HFFc6 (cell line): ENCODE measurements at places on chromosomes 7 and 10. TPM values are rescaled to one million over a fixed set of nuclear protein-coding genes. Genes with fewer than 3 reads are reported as not detected.

The GALNT17 gene
- total RNA-seq, result not detected in 3 replicates

The VWA2 gene
- not detected in 3 replicates for total RNA-seq

The SEM1 gene
- 29.6 to 42.2 TPM (median 36.5 TPM) in 3 replicates for total RNA-seq

The C10orf143 gene
- 2.1 to 2.4 TPM (median 2.4 TPM) in 3 replicates for total RNA-seq

The AGBL3 gene
- total RNA-seq, result 0.76 to 1.2 TPM (median 0.99 TPM) in 3 replicates

GRCh38 chr7:88321694-88322093 lies 15.0 kb upstream of the STEAP4 start:
- no peak for DNase-seq
- no peaks in the 10 kb centered on the region for H3K36me3 ChIP-seq
- no peaks in the 10 kb centered on the region; the same call in 1 of the 2 replicates for H3K27me3 ChIP-seq
- no peaks in the 10 kb centered on the region for H3K4me1 ChIP-seq
- no peak overlapping the region for H3K4me3 ChIP-seq

DNA sequence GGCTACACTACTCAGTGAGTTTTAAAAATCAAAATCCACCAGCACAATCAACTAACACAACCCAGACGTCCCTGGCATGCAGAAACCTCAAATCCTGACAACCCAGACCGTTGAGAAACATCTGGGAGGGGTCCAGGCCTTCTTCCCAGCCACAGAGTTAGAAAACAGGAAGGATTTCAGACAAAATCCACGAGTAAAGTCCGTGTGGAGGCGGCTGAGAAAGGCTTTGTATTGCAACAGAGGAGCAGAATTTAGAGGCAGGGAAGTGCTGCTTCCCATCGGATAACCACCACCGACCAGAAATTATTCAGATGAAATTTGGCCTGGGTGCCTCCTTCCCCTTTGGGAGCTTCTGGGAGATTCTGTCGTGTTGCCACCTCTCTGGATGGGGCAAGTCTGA lies 61.5 kb downstream of the TNS3 start:
- H3K4me1 ChIP-seq, result peaks cover 37% of the 10 kb centered on the region
- H3K27me3 ChIP-seq, result peaks cover 3% of the 10 kb centered on the region
- H3K36me3 ChIP-seq, result peaks cover 16% of the 10 kb centered on the region; the same call in 1 of the 2 replicates
- H3K4me3 ChIP-seq, result peak overlapping the region; percentile 49
- peak overlapping the region; percentile 71 for H3K27ac ChIP-seq

DNA sequence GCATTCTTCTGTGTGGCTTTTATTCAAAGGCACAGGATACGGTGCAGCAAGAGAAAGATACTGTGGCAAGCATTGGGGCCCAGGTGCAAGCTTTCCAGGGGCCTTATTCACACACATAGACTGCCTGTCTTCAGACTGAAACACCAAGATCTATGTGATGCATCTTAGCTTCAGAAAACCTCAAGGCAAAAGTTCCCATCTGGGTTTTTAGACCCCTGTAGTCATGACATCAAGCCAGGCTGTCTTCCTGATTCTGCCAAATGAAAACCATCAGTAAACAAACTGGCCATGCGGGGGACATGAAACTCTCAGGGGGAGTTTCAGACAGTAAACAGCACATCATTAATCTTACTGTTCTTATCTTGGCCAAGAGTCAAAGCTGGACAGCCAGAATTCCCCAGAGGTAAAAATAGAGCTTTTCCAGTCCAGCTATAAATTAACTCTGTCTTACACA lies 9.8 kb downstream of the AGBL3 start:
- DNase-seq, result no peak
- peaks cover 8% of the 10 kb centered on the region for H3K27me3 ChIP-seq
- H3K27ac ChIP-seq, result no peak overlapping the region
- peaks cover 17% of the 10 kb centered on the region for H3K4me1 ChIP-seq
- H3K36me3 ChIP-seq, result peaks cover 11% of the 10 kb centered on the region

DNA sequence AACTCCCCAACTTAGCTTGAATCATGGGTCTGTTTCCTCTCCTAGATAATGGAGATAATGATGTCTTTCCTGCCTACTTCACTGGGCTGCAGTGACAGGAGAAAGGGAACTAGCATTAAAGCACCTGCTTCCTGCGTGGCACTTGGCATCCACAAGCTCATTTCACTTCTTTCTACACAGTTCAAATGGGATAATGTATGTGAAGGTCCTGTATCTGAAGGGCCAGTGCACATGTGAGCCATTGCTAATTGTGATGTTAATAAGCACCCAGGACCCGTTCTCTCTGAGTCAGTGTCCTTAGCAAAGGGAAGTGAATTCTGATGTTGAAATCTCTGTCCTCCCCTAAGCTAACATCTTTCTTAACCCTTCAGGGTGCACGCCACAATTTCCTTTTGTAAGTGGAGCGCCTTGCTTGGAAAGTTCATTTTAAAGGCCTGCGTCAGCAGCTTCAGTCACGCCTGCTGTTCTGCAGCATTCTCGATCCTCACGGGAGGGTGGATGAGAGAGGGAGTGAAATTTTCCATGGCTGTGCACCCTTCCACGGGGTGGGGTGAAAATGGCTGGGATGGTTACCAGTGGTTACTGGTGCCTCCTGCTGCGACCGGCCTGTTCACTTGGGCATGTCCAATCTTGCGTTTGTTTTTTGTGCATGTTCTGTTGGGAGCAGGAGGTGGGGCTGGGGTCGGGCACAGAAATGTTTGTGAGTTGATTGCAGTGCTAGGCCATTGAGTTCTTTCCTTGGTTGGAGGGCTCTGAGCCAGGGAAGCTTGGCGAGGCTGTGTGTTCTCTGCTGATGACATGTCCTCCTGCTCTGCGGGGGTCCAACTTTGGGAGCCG lies 59.2 kb downstream of the HK1 start:
- DNase-seq, result peak; percentile 93
- peaks cover 88% of the 10 kb centered on the region for H3K4me1 ChIP-seq
- H3K27me3 ChIP-seq, result no peaks in the 10 kb centered on the region
- peak overlapping the region; percentile 85 for H3K27ac ChIP-seq
- peaks cover 20% of the 10 kb centered on the region for H3K36me3 ChIP-seq
- H3K4me3 ChIP-seq, result peak overlapping the region; percentile 75

DNA sequence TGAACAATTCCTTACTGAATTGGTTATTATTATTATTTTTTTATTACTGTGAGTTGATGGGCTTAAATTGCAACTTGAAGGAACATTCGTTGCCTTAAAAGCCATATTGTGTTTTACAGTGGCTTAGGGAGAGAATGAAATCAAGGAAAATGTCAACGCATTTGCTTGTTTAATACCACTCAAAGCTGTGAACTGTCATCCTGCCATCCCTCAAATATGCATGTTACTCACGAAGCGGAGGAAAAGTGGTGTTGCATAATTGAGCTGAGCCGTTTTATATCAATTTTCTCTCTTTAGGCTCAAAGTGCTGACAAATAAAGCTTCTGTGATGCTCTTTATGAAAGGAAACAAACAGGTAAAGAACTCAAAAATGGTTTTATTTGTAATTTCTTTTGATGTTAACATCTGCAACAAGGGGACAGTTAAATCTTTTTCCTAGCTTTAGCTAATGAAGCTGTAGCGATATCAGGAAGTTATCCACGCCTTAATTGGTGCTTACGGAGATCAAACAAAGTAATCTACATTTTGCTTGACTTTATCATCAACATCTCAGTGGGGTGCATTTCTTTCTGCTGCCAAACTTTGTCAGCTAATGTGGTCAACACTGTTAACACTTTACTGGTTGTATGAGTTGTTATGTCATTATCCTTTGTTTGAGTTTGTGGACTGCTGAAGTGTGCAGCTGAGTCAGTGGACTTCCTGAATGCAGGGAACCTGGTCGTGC lies 33.1 kb downstream of the GLRX3 start:
- peaks cover 21% of the 10 kb centered on the region; the same call in 1 of the 2 replicates for H3K36me3 ChIP-seq
- DNase-seq, result no peak
- no peaks in the 10 kb centered on the region for H3K4me1 ChIP-seq
- H3K4me3 ChIP-seq, result no peak overlapping the region

- no peak overlapping the region for H3K4me3 ChIP-seq
- no peaks in the 10 kb centered on the region for H3K4me1 ChIP-seq
- peaks cover 40% of the 10 kb centered on the region for H3K27me3 ChIP-seq
- H3K27ac ChIP-seq, result no peak overlapping the region
Observed at GRCh38 chr10:17413876-17414275, 40.5 kb downstream of the ST8SIA6 start.

DNA sequence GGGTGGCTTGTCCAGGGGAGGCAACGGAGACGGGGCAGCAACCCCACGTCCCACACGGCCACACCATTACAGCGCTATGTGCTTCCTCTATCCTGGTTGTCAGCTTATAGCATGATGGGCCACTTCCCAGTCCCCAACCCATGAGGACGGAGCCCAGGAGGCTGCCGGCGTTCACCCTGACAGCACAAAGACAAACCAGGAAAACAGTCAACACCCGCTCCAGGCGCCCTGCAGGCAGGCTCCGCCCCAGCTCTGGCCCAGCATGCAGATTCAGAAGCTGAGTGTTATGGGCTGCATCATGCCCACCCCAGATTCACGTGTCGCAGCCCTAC lies 14.8 kb downstream of the WDR86 start:
- no peak for DNase-seq
- H3K27me3 ChIP-seq, result peaks cover 29% of the 10 kb centered on the region
- H3K4me3 ChIP-seq, result no peak overlapping the region
- H3K36me3 ChIP-seq, result no peaks in the 10 kb centered on the region
- no peaks in the 10 kb centered on the region for H3K4me1 ChIP-seq

DNA sequence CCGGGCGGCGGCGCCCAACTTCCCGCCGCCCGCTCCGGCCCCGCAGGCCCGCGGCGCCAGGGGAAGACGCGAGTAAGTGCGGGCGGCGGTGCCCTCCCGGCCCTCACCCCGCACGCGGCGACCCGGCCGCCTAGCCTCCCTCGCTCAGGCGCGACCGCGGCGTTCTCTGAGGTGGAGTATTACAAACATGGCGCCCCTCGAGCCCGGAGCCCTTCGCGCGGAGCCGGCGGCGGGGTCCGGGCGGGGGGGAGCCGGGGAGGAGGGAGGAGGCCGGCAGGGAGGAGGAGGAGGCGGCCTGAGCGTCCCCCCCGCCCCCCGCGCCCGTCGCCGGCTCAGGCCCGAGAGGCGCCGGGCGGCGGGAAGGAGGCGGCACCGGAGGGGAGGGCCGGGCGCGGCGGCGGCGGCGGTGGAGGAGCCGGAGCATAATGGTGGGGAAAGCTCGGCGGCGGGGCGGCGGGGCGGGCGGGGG lies at the start of gene ZMYND11:
Gene ZMYND11 (plus strand): TSS at position 324 of the 469 bp plus-strand sequence. CDS start 44,558 bp downstream, outside the sequence.
- H3K4me1 ChIP-seq, result peaks cover 70% of the 10 kb centered on the region
- H3K27ac ChIP-seq, result peak within 1 kb of the TSS; percentile 85
- H3K27me3 ChIP-seq, result no peaks in the 10 kb centered on the region
- DNase-seq, result peak; percentile 7
- H3K4me3 ChIP-seq, result peak within 1 kb of the TSS; percentile 95

GRCh38 chr7:7344583-7344982 lies 162.2 kb downstream of the C1GALT1 start:
- peaks cover 11% of the 10 kb centered on the region for H3K27me3 ChIP-seq
- H3K36me3 ChIP-seq, result no peaks in the 10 kb centered on the region
- no peaks in the 10 kb centered on the region for H3K4me1 ChIP-seq
- no peak for DNase-seq

DNA sequence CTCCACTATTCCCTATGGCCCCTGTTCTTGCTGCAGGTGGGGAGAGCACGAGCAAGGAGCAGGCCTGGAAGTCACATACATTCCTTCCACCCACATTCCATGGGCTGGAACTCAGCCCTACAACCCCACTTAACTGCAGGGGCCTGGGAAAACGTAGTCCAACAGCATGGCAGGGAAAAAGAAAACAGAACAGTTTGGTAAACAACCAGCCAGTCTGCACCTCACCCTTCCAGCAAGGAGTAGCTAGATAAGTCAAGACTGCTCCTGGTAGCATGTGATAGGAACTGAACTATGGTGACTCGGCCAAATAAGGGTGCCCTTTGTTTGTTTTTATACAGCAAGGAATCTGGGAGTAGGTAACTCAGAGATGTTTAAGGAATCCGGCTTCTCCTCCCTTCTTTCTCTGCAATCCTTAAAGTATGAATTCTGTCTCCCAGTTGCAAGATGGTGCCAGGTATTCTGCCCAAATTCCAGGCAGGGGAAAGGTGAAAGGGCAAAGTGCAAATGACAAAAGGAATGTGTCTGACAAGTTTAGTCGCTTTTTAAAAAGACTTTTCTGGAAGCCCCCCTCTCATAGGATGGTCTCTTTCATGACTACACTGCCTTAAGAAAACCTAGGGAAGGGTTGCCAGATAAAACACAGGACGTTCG lies 311.7 kb upstream of the NEBL start:
- no peaks in the 10 kb centered on the region for H3K4me1 ChIP-seq
- H3K27me3 ChIP-seq, result no peaks in the 10 kb centered on the region; the same call in 1 of the 2 replicates
- no peak overlapping the region for H3K4me3 ChIP-seq
- H3K36me3 ChIP-seq, result no peaks in the 10 kb centered on the region

- peak overlapping the region; percentile 74; the same call in 1 of the 2 replicates for H3K27ac ChIP-seq
- DNase-seq, result peak; percentile 8
- H3K27me3 ChIP-seq, result no peaks in the 10 kb centered on the region
- H3K4me1 ChIP-seq, result peaks cover 45% of the 10 kb centered on the region
- no peak overlapping the region for H3K4me3 ChIP-seq
Observed at GRCh38 chr7:158617737-158618128, 30.1 kb upstream of the PTPRN2 start.
